ENCODE measurements at places on chromosomes 1 and 21. TPM values are rescaled to one million over a fixed set of nuclear protein-coding genes. Genes with fewer than 3 reads are reported as not detected.

Gene CHRNB2
- total RNA-seq: not detected

Gene FHAD1
- not detected for total RNA-seq

Gene SPRR5
- not detected for total RNA-seq

Gene PKP1
- total RNA-seq: not detected

Gene PDZK1
- total RNA-seq: not detected

Gene LCE3E
- not detected for total RNA-seq

Gene FAM131C
- not detected for total RNA-seq

Gene PLA2G2C
- total RNA-seq: not detected

Gene CD1D
- total RNA-seq: 0.10 TPM

Gene KCNQ4
- 0.35 TPM for total RNA-seq

Gene RRP1
- total RNA-seq: 28.1 TPM

Gene PSEN2
- total RNA-seq: 5.6 TPM

Gene TLR5
- total RNA-seq: 3.8 TPM

Gene CD2
- total RNA-seq: 190 TPM

Gene SMPDL3B
- total RNA-seq: 0.30 TPM

Gene DNALI1
- total RNA-seq: 0.29 TPM

Gene PTPN22
- total RNA-seq: 25.6 TPM

Gene ABCA4
- not detected for total RNA-seq

Gene COL24A1
- total RNA-seq: 0.06 TPM

Gene PER3
- total RNA-seq: 13.5 TPM

Measured in T-cell (primary cell).